ENCODE measurements at places on chromosomes 5 and 9.

DNA sequence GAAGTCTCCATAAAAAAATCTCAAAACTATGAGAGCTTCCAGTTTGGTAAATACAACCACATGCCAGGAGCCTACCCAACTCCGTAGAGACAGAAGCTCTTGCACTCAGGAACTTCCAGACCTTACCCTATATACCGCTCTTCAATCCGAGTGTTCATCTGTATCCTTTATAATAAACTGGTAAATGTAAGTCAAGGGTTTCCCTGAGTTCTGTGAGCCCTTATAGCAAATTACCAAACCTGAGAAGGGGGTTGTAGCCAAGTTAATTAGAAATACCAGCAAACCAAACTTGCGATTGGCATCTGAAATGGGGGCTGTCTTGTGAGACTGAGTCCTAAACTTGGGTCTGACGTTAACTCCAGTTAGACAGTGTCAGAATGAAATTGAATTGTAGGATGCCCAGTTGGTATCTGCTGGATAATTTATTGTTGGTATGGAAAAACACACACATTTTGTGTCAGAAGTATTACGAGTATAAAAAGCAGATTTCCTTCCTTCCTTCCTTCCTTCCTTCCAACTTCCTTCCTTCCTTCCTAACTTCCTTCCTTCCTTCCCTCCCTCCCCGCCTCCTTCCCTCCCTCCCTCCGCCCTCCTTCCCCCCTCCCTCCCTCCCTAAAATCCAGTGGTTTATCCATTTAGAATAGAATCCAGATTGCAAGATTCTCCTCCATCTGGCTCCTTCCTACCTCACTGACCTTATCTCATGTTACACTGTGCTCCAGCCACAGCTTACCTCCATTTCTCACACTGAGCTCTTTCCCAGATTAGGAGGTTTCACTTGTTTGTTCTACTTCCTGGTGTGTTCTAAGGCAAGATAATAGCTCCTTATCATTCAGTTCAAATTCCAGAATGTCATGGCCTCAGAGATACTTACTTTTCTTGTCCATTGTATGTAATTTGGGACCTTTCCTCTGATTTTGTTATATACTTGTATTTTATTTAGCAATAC lies 196.7 kb downstream of the WDR70 start:
- DNase-seq: no peak
- no peaks in the 10 kb centered on the region for H3K36me3 ChIP-seq
- H3K4me1 ChIP-seq: no peaks in the 10 kb centered on the region
- no peaks in the 10 kb centered on the region for H3K27me3 ChIP-seq
- no peak overlapping the region for H3K27ac ChIP-seq
- no peak overlapping the region for H3K4me3 ChIP-seq

DNA sequence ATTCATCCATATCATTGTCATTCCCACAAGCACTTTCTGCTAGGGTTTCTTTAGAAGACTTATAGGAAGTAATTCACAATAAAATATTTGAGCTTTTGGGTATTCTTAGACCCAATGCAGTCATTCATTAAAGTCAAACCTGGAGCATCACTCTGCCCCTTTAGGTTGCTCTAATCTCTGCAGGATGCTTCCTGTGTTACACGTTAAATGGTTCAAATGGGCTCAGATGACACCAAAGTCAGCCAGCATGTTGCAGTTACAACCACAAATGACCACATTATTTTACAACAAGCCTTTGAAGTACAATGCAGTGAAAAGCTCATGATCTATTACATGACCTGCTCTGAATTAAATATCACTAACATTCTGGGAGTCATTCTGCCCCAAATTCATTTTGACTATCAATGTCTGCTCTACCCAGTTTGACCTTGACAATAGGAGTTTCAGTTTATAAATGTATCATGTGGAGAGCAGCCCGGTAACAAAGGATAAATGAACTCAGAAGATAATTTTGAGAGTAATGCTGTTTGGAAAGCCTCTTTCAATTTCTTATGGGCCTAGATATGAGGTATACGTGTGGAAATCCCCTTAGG lies 668.6 kb upstream of the DMAC1 start:
- no peaks in the 10 kb centered on the region for H3K36me3 ChIP-seq
- no peaks in the 10 kb centered on the region for H3K4me1 ChIP-seq
- no peak overlapping the region for H3K4me3 ChIP-seq
- DNase-seq: no peak
- H3K27ac ChIP-seq: no peak overlapping the region

DNA sequence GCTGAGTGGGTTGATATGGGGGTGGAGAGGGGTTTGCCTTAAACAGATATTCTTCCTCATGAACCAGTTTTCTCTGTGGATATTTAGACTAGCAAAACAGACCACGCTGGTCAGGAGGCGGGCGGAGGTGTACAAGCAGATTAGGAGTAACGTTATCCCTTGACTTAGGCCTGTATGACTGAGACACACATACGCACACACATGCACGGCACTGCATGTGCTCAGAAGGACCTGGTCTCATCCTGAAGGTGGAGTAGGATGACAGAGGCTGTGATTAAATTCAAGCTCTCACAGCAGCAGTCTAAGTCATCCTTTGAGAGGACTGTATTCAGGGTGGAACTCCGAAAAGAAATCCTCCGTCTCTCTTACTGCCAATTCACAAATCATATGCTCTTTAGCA lies 209.7 kb downstream of the DIRAS2 start:
- peaks cover 5% of the 10 kb centered on the region for H3K4me1 ChIP-seq
- no peak overlapping the region for H3K4me3 ChIP-seq
- no peak for DNase-seq
- no peak overlapping the region for H3K27ac ChIP-seq
- H3K27me3 ChIP-seq: no peaks in the 10 kb centered on the region
- H3K36me3 ChIP-seq: no peaks in the 10 kb centered on the region

DNA sequence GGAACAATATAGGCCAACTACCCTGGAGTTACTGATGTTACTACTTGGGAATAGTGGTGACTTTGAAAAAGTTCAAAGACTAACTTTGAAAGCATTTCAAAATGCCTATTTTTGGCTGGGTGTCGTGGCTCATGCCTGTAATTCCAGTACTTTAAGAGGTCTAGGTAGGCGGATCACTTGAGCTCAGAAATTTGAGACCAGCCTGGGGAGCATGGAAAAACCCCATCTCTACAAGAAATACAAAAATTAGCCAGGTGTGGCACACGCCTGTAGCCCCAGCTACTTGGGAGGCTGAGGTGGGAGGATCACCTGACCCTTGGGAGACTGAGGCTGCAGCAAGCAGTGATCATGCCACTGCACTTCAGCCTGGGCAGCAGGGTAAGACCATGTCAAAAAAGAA lies 105.3 kb downstream of the ARRDC3 start:
- DNase-seq: no peak
- H3K27me3 ChIP-seq: no peaks in the 10 kb centered on the region
- H3K4me3 ChIP-seq: no peak overlapping the region
- no peaks in the 10 kb centered on the region for H3K4me1 ChIP-seq

- no peak for DNase-seq
- H3K4me3 ChIP-seq: no peak overlapping the region
- H3K27ac ChIP-seq: no peak overlapping the region
These were observed 1.7 kb upstream of the ACTL7A start for GRCh38 chr9:108860354-108860753.

DNA sequence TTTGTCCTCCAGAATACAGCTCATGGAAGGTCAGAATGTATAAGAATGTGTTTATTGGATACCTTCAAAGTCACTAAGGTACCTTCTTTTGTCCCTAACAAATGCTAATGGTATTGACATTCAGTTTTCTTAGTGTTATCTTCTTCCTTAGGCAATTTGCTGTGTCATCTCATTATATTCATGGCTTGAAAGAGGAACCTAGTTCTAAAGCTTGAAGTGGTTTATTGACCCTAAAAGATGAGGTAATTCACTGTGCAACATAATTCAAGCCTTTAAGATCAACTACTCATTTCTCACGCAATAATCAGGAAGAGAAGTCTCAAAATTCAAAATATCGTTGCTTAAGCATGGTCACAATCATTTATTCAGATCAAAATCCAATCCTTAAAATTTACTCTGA lies 342.7 kb upstream of the RIOK2 start:
- no peak overlapping the region for H3K27ac ChIP-seq
- no peaks in the 10 kb centered on the region for H3K36me3 ChIP-seq
- DNase-seq: no peak
- no peaks in the 10 kb centered on the region for H3K4me1 ChIP-seq
- H3K27me3 ChIP-seq: no peaks in the 10 kb centered on the region

GRCh38 chr5:67648201-67648671 lies 451.6 kb upstream of the CD180 start:
- H3K4me1 ChIP-seq: no peaks in the 10 kb centered on the region
- H3K36me3 ChIP-seq: no peaks in the 10 kb centered on the region
- DNase-seq: no peak
- H3K4me3 ChIP-seq: no peak overlapping the region
- no peak overlapping the region for H3K27ac ChIP-seq
- no peaks in the 10 kb centered on the region for H3K27me3 ChIP-seq

- no peaks in the 10 kb centered on the region for H3K4me1 ChIP-seq
- no peak overlapping the region for H3K27ac ChIP-seq
- no peak for DNase-seq
- H3K27me3 ChIP-seq: no peaks in the 10 kb centered on the region
- H3K4me3 ChIP-seq: no peak overlapping the region
- no peaks in the 10 kb centered on the region for H3K36me3 ChIP-seq
These were observed 2393.0 kb upstream of the C9orf72 start for GRCh38 chr9:29966247-29966646.
